ENCODE measurements at places on chromosomes 2 and 18. TPM values are rescaled to one million over a fixed set of nuclear protein-coding genes. Genes with fewer than 3 reads are reported as not detected.

Gene ANKRD30BL
- total RNA-seq: not detected

Gene ALLC
- total RNA-seq: not detected

Gene CD226
- total RNA-seq: 57.4 TPM

Gene FN1
- total RNA-seq: 7.1 TPM

Gene SPP2
- total RNA-seq: not detected

Gene GPAT2
- not detected for total RNA-seq

Gene REG1B
- total RNA-seq: 4.9 TPM

DNA sequence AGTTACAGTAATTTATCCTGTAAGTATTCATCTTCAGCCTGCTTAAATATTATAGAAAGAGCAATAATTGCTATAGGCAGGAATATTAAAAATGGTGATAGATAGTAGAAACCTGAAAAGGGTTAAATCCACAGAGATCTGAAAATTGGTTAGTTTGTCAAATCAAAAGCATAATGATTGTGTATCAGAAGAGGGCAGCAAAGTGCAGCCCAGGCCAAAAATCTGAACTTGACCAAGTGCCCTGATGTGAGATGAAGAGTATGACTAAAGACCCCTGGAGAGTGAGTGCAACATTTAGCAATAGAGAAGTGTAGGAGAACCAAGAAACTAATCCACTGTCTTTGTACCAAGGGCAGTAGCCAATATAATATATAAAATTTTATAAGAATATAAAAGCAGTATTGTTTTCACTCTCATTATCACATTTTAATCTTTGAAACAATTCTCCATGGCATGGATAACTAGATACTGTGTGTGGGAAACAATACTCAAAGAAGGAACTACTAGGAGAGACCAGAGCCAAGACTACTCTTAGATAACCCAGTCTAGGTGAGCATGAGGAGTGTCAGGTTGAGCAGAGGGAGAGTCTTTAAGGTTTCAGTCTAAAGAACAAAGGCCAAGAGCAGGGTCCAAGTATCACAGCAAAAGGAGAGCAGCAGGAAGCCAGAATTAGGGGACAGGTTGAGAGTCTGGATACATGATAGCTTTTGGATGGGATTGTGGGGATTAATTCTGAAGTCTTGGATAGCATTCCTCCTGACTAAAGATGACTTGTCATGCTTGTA is 148.7 kb downstream of the CALCRL start:
- H3K4me1 ChIP-seq: no peaks in the 10 kb centered on the region
- H3K27ac ChIP-seq: no peak overlapping the region
- no peak for DNase-seq
- no peaks in the 10 kb centered on the region for H3K27me3 ChIP-seq
- no peaks in the 10 kb centered on the region for H3K36me3 ChIP-seq
- H3K4me3 ChIP-seq: no peak overlapping the region

DNA sequence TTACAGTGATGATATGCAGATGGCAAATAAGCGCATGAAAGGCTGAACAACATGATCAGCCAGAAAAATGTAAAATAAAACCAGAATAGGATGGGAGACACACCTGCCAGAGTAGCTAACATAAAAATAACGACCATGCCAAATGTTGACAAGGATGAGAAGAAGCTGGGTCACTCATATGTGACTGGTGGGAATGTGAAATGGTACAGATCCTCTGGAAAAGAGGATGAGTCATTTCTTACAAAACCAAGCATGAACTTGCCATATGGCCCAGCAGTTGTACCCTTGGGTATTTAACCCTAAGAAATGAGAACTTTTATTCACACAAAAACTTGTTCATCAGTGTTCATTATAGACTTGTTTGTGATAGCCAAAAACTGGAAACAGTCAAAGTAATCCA is 143.8 kb downstream of the SH3BP4 start:
- no peak for DNase-seq
- no peaks in the 10 kb centered on the region for H3K36me3 ChIP-seq
- no peaks in the 10 kb centered on the region for H3K27me3 ChIP-seq

GRCh38 chr2:15436195-15436594 is 124.9 kb downstream of the NBAS start:
- H3K27ac ChIP-seq: no peak overlapping the region
- H3K4me3 ChIP-seq: no peak overlapping the region
- no peaks in the 10 kb centered on the region for H3K27me3 ChIP-seq
- H3K4me1 ChIP-seq: no peaks in the 10 kb centered on the region

DNA sequence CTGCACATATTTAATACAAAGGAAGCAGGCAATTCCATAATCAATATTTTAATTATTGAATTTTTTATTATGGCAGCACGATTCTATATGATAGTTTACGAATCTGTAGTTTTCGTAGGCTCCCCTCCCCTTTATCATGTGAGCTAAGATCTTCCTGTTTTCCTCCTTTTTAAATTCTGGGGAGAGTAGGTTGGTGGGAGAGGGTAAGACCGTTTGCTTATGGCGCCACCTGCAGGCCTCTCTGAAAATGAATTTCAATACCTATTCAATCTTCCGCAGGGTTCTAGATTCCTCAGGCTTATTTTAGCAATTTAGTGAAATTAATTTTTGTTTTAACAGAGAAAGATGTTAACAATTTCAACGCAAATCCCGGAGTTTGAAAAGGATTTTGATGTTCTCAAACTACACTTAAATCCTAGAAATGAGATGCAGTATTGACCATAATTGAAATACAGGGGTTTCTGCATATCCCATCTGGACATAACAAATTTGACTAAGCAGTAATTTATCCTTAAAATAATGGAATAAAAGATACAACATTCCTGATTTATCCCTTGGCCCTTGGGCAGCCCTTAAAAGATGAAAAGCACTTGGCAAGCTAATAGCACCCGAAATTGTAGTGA is 12.8 kb upstream of the GBX2 start:
- no peaks in the 10 kb centered on the region for H3K4me1 ChIP-seq
- H3K27me3 ChIP-seq: peaks cover 66% of the 10 kb centered on the region
- no peak overlapping the region for H3K27ac ChIP-seq
- no peak overlapping the region for H3K4me3 ChIP-seq
- H3K36me3 ChIP-seq: no peaks in the 10 kb centered on the region

GRCh38 chr2:74534411-74534810 is 4.7 kb downstream of the HTRA2 start:
- H3K27me3 ChIP-seq: peaks cover 20% of the 10 kb centered on the region
- H3K27ac ChIP-seq: no peak overlapping the region
- H3K4me1 ChIP-seq: peaks cover 10% of the 10 kb centered on the region
- no peak overlapping the region for H3K4me3 ChIP-seq
- no peaks in the 10 kb centered on the region for H3K36me3 ChIP-seq
- no peak for DNase-seq

- no peaks in the 10 kb centered on the region for H3K27me3 ChIP-seq
- no peak for DNase-seq
- no peak overlapping the region for H3K27ac ChIP-seq
- no peaks in the 10 kb centered on the region for H3K36me3 ChIP-seq
Observed at GRCh38 chr2:209913786-209914345, 88.6 kb upstream of the RPE start.

DNA sequence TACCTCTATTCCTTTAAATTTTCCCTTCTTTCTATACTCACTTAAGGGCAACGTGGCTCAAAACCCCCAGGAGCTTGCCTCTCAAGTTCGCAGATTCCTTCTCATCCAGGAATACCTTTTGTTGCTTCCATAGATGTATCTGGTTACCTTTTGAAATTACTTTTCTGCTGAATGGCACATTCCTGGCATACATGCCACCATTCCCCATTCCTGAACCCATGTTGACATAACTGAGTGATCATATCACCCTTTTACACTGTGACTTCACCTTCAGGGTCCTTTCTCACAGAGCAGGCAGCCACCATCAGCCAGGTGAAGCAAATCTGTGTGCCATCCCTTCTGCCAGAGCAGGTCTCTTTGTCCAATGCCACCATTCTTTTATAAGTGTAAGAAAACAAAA is 615.8 kb downstream of the ARHGAP15 start:
- DNase-seq: no peak
- H3K4me1 ChIP-seq: no peaks in the 10 kb centered on the region
- no peak overlapping the region for H3K4me3 ChIP-seq
- H3K36me3 ChIP-seq: peaks cover 25% of the 10 kb centered on the region

GRCh38 chr18:3067722-3068121 is 54.8 kb upstream of the LPIN2 start:
- peaks cover 13% of the 10 kb centered on the region for H3K4me1 ChIP-seq
- H3K4me3 ChIP-seq: no peak overlapping the region
- no peaks in the 10 kb centered on the region for H3K27me3 ChIP-seq
